ENCODE measurements at places on chromosomes 7 and 10.

DNA sequence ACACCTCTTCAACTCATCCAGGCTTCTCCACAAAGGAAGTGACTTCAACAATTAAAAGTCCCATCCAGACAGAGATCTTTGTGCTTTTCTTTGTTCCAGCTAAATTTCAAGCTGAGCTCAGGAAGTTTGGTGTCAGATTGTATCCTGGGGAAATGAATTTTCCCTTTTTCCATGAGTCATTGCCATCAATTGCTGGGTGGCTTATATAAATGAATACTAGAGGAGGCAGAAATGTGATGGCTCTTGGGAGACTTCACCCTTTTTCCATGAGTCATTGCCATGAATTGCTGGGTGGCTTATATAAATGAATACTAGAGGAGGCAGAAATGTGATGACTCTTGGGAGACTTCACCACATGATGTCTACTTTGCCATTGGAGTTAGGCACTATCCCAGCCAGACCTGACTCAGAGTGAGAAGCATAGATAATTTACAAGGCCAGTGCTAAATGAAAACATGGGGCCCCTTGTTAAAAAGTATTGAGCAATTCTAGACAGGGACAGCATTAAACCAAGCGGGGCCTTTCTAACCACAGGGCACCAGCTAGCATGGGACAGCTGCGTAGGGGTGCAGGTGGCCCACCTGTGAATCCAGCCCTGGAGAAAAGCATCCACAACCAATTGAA lies 339.2 kb upstream of the PODXL start:
- peak; percentile 93 for DNase-seq

- no peak for DNase-seq
These were observed 12.4 kb downstream of the DIP2C start for GRCh38 chr10:677038-677437.

DNA sequence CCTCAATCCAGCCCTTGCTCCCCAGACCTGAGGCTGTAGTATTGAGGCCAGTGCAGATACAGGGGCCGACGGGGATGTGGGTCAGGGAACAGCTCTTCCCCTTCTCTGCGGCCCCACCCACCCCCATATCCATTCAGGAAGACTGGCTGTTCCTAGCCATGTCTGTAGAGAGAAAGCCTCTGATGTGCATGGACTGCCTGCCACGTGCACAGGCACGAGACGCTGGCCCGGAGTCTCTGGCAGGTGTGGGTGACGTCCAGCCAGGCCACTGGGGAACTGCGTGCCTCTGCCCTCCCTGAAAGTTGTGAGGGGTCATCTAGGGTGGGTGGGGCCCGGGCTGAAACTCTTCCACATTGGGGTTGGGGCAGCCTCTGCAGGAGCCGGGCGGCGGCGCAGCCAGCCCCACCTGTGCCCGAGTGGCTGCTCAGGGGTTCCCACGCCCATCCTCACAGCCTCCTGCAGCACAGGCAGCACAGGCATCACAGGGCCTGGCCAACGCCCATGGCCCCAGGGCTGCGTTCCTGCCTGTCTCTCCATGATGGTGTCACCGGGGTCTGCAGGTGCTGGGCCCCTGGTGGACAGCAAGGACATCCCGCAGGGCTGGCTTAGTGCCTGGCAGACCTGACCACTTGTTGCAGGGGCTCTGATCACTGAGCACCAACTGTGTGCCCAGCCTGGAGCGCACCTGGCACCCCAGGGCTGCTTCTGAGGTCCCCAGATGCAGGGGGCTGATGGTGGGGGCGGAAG lies 27.5 kb downstream of the MICALL2 start:
- no peak for DNase-seq

DNA sequence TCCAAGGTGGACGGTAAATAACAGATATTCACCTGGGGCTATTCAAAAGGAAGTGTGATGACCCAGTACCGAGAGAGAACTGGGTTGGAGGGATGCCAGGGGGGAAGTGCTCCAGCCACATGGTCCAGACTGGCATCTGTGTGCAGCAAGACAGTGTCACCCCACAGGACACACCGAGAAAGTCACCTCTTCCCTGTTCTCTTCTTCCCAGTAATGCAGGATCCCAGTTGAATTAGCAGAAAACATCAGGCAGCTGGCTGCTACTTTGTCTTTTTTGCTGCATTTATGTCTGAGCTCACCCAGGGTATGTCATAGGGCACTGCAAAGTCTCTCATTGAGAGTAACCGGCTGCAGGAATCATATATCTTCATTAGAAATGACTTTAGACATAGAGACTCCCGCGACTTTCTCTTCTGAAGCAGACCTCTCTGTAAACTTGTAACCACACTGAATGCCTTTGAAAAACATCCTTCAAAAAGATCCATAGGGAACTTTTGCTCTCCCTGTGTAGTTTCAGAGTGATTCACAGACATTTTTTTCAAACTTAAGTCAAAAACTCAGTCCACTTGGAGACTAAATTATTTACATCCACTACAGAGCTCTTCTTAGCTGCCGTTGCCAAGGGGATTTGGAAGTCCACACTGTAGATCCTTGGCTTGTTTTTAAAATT lies 609.0 kb upstream of the DPP6 start:
- DNase-seq: no peak

DNA sequence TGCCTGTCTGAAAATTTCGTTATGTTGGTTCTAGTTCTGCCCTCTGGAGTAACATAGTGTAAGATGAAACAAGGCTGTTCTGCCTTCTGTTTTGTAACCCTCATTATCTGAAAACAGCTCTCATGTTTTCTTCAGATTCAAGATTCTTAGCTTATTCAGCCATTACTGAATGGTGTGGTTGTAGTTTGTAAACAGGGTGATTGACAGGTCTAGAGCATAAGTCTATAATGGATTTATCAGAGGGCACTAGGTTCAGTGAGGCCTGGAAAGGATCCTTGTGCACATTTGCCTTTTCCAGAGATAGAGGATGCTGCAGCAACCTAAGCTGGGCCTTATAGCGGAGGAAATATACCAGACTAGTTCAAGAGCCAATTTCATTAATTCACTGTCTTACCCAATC lies 6.1 kb downstream of the ZNF398 start:
- no peak for DNase-seq

GRCh38 chr10:119461380-119461779 lies 81.1 kb downstream of the RGS10 start:
- peak; percentile 22 for DNase-seq

- DNase-seq: no peak
These were observed 237.1 kb upstream of the GALNT17 start for GRCh38 chr7:70894799-70895198.

GRCh38 chr10:63561341-63561740 lies 40.1 kb downstream of the REEP3 start:
- DNase-seq: no peak

GRCh38 chr10:61682323-61682722 lies 19.6 kb downstream of the CABCOCO1 start:
- no peak for DNase-seq

- DNase-seq: no peak
These were observed 22.8 kb downstream of the VPS26A start for GRCh38 chr10:69146759-69147158.

DNA sequence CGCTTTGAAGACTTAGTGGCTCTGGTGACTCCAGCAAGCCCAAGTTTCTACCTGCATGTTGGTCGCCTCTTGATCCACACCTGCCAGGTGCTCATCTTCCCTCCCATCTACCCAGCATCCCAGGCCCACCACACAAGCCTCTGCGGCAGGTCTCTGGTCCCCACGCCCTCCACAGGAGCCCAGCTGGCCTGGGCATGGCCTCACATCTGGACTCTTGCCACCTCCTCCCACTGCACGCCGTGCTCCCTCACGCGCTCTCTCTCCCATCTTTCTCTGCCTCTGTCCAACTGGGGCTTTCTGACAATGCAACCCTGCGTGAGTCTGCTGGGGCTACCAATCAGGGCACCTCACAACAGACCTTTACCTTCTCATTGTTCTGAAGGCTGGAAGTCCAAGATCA lies 50.2 kb upstream of the FGFR2 start:
- DNase-seq: no peak

- no peak for DNase-seq
These were observed 100.2 kb downstream of the PTPRE start for GRCh38 chr10:128007056-128007455.

DNA sequence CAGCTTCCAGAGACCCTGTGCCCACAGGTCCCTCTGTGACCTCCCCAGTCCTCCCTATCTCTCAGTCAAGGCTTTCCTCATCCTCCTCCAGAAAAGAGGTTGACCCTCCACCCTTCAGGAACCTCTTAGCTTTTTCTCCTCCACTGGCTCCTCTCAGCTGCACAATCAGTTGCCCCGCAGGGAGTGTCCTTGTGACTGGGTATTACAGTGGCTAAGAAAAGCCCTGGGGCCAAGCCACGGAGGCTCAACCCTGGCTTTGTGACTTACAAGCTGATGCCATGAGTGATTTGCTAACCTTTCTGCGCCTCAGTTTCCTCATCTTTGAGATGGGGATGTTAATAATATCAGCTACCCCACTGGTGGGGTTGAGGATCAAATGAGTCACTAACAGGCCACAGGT lies 66.4 kb upstream of the ZMIZ1 start:
- DNase-seq: no peak

GRCh38 chr10:77068969-77069368 lies 568.6 kb downstream of the KCNMA1 start:
- DNase-seq: no peak

- DNase-seq: peak; percentile 96
These were observed 62.4 kb downstream of the LSM5 start for GRCh38 chr7:32427769-32428291.

DNA sequence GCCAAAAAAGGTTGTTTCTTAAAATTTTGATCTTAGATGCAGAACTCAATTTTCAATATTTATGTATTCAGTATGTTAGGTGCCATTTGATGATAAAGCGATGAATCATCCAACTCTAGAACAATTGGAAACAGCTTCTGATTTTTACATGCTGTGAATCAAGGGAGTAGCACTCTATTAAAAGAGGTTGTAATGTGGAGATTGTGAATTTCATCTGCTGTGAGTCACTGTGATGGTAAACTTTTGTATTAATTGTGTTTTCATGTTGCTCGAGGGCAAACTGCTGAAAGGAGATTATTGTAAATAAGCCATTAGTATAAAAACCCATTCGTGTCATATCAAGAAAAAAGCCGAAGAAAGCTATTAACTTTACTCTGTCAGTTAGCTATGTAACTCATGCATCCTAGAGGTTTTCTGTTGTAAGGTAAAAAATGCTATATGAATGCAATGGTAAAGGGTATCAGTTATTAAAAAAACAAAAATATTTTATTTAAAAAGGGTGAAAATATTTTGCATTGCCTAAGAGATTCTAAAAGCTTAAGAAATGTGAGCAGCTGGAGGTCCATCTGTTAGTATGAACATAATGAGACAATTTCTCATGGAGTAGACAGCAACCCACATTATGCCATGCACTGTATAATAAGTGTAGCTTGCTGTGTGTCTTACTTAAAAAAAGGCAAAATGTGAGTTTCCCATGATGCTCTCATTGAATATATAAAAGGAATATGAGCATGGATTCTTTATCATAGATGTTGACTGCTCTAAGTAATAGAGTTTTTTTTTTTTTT lies 511.0 kb upstream of the PCDH15 start:
- DNase-seq: peak; percentile 2

- no peak for DNase-seq
These were observed 37.3 kb downstream of the BMPR1A start for GRCh38 chr10:86793696-86794095.

DNA sequence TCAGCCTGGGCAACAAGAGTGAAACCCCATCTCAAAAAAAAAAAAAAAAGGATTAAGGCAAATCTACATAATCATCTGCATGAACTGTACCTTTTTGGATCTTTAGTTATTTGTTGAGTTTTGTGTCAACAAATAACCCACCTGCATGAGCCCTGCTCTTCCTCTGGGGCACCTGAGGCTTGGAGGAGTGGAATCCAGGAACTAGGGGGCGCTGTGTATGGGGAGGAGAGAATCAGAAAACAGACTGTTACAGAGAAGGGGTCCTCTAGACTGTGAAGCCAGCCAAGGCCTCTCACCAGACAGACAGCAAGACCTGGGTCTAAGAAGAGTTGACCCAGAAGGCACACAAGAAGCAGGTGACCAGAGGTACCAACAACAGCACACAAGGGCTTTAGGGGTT lies 682.8 kb upstream of the NRP1 start:
- DNase-seq: no peak

- DNase-seq: no peak
These were observed 151.6 kb upstream of the CACNA2D1 start for GRCh38 chr7:82595176-82595575.

DNA sequence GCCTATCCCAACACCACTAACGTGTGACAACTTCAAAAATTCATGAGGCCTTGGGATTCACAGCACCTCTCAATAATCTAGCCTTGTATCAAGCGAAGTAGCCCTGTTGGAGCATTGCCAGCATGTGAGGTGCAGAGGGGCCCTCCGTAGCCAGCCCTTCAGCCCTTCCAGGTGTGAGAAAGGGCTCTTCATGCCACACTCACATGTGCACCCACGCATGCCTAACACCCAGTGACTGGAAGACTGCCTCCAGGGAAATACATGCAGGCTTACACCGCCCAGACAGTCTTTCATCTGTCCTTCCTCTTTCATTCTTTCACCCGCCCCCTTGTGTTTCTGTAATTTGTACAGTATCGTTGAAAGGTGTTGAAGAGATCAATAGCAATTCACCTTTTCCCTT lies 26.1 kb downstream of the LRRC4 start:
- DNase-seq: no peak

DNA sequence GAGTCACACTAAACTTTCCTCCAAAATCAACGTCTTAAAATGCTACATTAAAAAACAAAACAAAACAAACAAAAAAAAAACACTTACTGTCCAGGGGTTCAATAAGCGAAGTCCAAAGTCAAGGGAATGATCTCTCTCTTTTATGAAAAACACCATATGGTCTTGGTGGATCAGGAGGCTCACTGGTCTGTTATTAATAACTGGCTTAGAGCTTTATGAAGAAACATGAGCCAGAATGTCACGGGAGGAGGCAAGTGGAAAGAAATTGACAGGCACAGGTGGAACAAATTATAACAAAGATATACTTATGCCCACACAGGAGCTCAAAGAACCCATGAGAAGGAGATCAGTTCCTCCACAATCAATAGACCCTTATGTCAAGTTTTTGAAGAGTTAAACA lies at the start of gene MRLN:
TSS of gene MRLN (minus strand) at position 189 of the 400 bp plus-strand sequence.
- DNase-seq: no peak

- no peak for DNase-seq
These were observed 7.1 kb upstream of the CELF2 start for GRCh38 chr10:11010582-11010981.

DNA sequence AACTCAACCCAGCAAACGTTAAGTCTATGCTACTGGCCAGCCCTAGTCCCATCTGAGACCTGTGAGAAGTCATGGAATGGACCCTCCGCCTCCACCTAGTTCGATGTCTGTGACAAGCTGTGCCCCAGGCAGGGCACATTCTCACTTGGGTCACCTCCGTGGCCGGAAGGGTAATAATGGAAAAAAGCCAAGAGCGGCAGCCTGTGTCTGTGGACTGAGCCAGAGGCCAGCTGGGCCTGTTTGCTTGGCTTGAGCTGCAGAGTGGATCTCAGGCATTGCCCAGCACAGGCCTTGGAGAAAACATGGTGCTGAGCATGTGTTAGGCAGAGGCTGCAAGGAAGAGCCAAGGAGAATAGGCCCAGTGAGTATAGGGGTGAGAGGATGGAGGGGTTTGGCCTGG lies 97.8 kb downstream of the GALNT17 start:
- no peak for DNase-seq
